Left cardiac atrium (tissue), 4 donors: ENCODE measurements at places on chromosomes 7 and 10.

DNA sequence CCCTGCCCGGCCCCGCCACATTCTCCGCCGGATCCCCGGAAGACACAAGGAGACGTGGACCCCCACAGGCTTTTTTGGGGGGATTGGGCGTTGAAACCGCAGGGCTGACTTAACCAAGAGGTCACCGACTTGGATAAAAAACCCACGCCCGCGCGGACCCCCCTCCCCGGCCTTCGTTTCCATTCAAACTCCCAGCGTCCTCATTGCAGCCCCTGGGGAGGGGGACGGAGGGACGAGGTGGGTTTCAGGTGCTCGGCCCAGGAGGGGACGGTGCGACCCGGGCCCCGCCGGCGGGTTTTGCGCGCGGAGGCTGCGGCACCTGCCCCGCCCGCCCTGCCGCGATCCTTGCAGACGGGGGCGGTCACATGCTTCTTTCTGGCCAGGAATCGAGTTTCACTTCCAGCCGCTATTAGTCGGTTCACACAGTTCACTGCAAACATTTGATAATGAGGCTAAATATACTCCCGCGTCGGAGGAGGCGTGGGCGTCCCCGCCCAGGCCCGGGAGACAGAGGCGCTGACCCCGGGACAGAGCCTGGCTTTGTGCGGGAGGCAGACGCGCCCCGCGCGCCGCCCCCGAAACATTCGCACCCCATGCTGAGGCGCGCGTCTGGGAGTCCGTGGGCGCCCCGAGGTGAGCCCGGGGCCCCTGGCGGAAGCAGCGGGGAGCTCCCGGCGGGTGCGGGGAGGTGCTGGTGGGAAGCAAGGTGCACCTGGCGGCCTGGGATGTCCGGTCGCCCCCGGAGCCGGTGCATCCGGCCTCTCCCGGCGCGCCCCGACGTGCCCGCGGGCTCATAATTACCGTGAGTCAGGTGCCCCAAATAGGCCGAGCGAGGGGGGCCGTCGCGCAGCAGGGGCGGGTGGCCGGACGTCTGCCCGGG is 2.7 kb upstream of the PDGFA start:
- peak; percentile 73 for DNase-seq

GRCh38 chr10:806451-807162 is 117.1 kb upstream of the DIP2C start:
- DNase-seq = no peak

DNA sequence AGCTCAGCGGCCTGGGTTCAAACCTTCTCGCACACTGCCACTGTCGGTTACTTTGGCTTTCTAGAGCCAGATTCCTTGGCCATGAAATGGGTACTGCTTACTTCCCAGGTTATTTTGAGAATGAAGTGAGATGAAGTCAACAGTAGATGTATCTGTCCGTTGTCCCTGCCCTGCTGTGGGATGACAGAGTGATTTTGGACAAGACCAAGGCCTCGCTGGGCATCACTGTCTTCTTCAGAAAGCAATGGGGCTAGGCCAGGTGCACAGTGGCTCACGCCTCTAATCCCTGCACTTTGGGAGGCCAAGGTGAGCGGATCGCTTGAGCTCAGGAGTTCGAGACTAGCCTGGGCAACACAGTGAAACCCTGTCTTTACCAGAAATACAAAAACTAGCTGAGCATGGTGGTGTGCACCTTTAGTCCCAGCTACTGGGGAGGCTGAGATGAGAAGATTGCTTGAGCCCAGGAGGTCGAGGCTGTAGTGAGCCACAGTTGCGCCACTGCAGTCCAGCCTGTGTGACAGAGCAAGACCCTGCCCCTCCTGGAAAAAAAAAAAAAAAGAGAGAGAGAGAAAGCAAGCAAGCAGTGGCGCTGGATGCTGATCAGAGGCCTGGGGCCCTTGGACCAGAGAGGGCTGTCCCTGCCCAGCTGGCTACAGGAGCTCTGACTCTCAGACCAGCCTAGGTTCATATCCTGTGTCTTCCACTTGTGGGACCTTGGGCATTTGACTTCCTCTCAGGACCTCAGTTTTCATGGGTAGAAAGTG is 25.8 kb downstream of the ZMIZ1 start:
- no peak for DNase-seq

GRCh38 chr10:131822013-131822691 is 78.7 kb upstream of the PPP2R2D start:
- no peak for DNase-seq

DNA sequence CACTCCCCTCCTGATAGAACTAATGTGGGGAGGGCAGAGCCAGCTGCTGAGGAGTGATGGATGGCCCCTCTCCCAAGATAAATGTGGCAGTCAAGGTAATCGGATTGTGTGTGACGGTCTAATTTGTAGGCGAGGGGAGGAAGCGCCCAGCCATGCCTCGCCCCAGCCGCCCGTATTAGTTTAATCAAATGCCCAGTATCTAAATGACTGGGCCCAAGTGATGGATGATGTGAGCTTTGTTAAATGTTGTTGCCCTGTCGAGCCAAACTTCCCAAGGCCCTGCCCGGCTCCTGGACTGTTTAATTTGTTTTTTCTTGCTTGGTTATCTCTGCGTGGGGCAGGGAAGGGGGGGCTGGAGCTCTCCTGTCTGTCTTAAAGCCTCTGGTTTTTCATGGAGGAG is 88.4 kb upstream of the PPIF start:
- no peak for DNase-seq

- no peak for DNase-seq
Observed at GRCh38 chr10:3803927-3804741, 19.1 kb upstream of the KLF6 start.

DNA sequence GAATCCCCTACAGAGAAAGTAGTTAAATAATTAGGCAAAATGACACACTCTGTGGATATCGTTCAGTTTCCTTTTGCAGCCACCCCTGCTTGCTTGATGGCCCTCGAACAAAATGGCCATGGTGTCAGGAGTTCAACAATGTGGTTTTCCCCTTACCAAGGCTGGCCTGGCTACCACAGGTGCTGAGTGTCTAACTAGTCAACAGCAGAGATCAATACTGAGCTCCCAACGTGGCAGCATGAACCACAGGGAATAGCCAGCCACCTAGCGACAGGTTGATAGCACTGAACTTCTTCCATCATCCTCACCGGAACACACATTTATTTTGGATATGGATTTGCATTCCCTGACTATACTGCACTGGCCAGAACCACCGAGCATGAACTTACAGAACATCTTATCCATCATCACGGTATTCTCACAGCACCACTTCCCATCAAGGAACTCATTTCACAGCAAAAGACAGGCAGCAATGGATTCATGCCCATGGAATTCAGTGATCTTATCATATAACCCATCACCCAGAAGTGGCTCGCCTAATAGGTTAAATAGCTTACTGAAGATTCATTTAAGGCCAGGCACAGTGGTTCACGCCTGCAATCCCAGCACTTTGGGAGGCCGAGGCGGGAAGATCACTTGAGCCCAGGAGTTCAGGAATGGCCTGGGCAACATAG is 6.3 kb downstream of the C10orf67 start:
- DNase-seq = no peak

DNA sequence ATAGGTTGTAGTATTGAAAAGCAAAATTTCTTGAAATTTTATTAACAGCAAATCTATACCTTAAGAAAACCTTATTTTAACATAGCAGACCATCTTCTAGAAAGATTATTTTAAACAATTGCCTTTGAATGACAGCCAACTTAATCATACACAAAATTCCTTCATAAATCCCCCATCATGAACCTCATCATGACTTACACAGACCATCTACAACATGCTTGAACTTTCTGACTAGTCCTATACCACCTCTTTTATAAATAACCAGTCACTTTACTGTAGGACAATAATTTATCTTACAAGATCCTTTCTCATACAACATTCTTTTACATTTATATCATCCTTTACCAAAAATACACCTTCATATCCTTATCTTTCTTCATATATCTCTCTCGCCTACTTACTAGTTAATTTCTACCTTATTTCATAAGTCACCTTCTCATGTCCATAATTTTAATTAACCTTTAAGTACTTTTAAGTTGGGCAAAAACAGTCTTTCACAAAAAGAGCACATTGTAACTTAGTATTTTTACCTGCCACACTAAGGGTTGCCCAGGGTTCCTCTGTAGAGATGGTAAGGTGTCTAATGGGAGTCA is 16.6 kb upstream of the PTN start:
- no peak for DNase-seq

DNA sequence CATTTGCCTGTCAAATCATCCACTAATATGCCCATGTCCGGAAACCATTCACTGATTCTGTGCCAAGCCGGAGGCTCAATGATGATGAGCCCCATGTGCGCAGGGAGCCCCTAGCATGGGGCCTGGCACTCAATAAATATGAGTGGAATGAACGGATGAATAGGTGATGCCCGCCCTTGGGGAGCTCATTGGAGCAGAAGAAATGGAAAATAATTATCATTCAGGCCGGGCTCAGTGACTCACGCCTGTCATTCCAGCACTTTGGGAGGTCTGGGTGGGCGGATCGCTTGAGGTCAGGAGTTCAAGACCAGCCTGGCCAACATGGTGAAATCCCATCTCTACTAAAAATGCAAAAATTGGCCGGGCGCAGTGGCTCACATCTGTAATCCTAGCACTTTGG is 11.0 kb downstream of the RHBDD2 start:
- no peak for DNase-seq
